Skin of body (tissue), 3 donors: ENCODE measurements at places on chromosomes 4 and X. TPM values are rescaled to one million over a fixed set of nuclear protein-coding genes. Genes with fewer than 3 reads are reported as not detected.

DNA sequence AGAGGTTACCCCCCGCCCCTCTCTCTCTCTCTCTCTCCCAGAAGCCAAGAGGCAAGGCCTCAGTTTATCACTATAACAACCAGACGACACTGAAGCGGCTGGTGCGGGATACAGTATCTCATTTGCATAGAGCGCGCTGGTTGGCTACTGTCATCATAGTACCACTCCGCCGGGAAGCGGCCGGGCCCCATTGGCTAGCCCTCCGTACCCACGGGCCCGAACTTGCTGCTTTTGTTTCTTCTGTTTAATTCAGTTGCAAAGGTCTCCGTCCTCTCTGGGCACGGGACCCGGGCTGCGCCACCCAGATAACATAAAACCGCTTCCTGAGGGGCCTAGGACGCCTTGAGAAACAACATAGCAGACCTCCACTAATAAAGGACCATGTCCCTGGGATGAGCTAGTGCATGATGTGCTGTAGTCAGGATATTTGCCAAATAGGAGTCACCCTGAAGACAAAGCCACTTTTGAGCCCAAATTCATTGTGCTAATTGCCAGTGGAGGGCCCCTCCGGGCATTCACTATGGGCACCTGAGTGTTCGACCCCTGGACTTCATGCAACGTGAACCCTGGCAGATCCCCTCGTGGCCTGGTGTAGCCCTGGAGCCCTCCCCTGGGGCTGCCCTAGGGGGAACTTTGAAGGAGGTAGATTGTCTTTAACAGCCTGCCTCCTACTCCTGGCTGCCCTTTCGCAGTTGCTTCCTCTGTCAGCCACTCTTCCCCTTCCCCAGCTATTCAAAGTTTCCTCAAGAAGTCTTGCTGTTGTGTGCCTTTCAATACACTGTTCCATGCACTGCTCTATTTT, at the start of gene PCYT1B:
TSS of gene PCYT1B (minus strand) at position 91 of the 802 bp plus-strand sequence. CDS start 242 bp downstream, outside the sequence.
- peak; percentile 71 for DNase-seq

- DNase-seq: no peak
Observed at GRCh38 chr4:2368746-2369437, 49.6 kb downstream of the ZFYVE28 start.

DNA sequence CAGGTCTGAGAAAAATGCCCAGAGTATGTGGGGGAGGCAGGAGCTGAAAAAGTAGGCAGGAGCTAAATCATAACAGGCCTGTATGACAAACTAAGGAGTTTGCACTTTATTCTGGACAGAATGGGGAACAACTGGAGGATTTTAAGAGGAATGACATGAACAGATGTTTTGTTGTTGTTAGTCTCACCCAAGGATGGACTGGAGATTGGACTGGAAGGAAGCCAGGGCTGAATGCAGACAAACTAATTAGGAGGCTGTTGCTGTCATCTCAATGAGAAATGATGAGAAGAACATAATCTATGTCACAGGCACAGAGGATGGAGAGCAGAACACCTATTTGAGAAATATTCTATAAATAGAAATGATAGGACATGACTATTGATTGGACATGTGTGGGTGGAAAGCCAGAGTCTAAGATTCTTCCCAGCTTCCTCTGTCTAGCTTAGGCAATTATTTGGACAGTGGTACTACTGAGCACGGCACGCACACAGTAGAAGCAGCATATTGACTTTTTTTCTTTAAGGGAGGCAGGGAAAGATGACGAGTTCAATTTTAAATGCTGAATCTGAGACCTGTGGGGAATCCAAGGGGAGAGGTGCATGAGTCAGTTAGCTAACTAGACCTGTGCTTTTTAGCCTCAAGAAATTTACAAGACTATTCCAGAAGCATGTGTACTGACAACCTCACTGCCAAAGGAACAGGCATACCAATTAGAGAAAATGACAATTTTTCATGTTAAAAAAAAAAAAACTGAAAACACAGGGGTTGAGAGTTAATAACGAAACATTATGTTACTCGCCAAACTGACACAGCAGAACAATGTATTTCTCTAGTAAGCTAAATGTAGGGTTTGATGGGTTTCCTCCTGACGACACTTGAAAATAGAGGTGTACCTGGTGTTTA, 963 bp upstream of the USO1 start:
- DNase-seq: peak; percentile 63

DNA sequence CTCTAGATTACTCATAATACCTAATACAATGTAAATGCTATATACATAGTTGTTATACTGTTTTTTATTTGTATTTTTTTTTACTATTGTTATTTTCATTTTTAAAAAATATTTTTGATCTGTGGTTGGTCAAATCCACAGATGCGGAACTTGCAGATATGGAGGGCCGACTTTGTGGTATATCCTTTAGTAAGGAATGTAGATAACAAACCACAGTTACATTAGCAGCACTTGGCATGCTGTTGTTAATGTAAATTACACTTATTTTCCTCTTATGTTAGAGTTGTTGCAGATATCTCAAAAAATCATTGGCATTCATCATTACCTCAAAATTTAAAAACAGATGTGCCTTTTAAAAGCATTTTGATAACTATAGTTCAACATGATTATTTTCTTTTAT, 151.0 kb downstream of the TMEM164 start:
- DNase-seq: no peak

- DNase-seq: no peak
Observed at GRCh38 chr4:93870876-93871458, 42.4 kb downstream of the ATOH1 start.

Gene KCTD8
- not detected for total RNA-seq

GRCh38 chr4:72842323-72842722, 227.2 kb downstream of the COX18 start:
- no peak for DNase-seq

GRCh38 chr4:123530357-123530756, 133.8 kb downstream of the SPRY1 start:
- DNase-seq: no peak

DNA sequence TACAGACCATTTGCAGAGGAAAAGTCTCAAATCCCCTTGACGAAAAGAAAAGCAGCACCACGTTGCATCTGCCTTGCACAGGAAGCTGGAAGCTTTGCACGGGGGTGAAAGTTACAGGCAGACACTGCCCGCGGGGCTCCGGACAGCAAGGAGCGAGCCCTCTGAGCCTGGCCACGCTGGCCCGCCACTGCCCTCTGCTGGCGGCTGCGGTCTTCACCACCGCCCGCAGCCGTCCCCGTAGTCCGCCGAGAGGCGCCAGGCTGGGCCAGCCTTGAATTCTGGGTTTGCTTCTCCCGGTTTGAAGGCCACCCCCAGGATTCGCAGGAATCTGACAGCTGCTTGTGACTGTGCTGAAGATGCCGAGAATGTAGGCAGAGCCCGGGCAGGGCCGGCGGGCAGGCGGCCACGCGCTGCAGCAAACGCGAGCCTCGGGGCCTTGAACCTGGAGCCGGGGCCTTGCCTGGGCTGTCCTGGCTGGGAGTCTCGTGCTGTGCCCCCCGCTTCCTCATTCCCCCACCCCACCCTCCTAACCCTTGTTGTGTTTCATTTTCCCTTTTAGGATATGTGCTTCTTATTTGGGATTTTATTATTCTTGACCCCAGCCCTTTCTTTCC, 49.2 kb downstream of the ENPP6 start:
- DNase-seq: peak; percentile 20

GRCh38 chrX:52424656-52425055, 55.8 kb downstream of the XAGE2 start:
- DNase-seq: no peak

Gene SASH3
- 3.0 TPM for total RNA-seq

- DNase-seq: peak; percentile 53
Observed at GRCh38 chr4:168560184-168561180, 63.6 kb downstream of the PALLD start.

Gene CDKL5
- 8.1 TPM for total RNA-seq

- no peak for DNase-seq
Observed at GRCh38 chrX:9132036-9132638, 98.2 kb upstream of the FAM9B start.

GRCh38 chr4:82044141-82044993, 329.4 kb downstream of the HNRNPD start:
- DNase-seq: no peak

DNA sequence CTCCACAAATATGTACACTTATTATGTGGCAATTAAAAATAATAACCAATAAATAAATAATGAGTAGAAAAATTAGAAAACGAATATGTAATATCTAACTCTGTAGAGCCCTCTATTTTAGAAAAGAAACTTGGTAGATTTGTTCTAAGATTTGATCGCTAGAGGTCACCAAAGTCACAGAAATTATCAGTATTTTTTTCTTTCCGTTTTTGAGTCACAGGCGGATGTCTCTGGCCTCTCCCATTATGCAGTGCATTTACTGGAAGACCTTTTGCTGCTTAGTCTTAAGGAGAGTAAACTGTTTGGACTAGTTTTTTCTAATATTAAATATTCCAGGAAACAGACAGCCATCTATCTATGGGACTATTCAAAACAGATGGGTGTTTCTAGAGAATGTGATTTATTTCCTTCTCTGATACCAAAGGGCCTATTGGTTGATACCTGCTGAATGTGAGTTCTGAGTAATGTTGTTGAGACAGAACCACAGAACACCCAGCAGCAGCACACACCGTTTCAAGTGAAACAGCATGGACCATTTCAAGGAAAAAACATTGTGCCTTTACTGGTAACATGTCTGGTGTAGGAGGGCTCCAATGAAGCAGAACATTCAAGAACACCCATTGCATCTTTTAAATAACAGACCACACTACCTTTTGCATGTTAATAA, 34.0 kb upstream of the GYPA start:
- DNase-seq: peak; percentile 42

GRCh38 chr4:3041192-3042142, 32.9 kb downstream of the HTT-AS start:
- no peak for DNase-seq

Gene CT45A5
- total RNA-seq: not detected

Gene DHX15
- 187 TPM for total RNA-seq

Gene HMX1
- total RNA-seq: 0.20 TPM

DNA sequence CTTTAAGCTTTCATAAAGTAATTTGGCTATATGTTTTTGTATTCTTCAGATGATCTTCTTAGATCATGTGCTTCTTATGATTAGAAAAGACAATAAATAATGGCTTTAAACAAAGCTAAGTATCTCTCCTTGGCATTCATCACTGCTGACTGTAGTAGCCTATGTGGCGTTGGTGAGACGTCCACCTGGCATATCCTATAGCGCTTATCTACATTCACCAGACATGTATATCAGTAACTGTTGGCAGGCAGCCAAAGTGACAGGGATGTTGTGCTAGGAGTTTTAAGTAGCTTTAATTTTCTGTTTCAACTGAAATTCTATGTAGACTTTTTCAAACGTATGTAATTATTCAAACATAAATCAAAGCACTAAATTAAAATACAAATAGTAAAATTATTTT, 276.4 kb downstream of the IL15 start:
- no peak for DNase-seq

DNA sequence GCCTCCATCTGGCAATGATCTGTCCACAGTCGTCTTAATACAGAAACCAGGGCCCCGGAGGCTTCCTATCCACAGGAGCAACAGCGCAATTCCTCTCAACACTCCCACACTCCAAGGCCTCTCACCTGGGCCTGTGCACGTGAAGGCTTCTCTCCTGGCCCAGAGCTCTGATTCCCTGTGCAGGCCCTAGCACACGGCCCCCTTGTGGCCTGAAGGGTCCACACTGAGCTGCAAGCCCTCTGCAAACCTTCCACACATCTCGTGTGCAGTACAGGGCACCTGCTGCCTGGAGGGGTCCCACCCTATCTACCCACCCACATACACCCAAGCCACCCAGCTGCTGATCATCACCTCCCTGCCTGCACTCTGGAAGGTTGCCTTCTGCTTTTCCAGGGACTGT, 150.1 kb upstream of the NUDT10 start:
- DNase-seq: no peak

DNA sequence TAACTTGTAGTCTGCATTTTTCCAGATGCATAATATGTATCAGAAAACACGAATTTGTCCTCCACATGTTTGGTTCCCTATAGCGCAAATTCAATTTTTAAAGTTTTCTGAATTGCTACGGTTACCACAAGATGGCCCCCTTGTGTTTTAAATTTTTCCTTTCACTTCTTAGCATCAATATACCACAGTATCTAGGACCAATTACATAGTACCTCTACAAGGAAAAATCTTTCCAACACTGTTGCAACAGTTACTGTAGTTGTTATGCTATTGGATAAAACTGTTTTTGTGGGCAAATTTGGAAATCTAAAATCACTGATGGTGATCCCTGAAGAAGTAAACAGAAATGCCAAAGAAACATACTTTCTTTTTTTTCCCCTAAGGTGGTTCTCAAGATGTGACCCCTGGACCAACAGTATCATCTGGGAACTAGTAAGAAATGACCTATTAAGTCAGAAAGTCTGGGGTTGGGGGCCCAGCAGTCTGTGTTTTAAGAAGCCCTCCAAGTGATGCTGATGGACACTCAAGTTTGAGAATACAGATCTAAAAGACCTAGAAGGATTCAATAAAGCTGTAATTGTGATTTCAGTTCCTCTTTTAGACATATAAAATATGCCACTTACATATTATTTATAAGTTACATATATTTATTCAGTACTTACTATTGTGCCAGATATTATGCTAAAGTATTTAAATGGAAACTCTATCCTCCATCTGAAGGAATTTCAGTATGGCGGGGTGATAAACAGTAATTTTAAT, 3.1 kb downstream of the ZGRF1 start:
- DNase-seq: no peak

Gene IL2
- not detected for total RNA-seq

Gene CFI
- 10.1 TPM for total RNA-seq

GRCh38 chrX:1153940-1154339, 58.5 kb downstream of the CRLF2 start:
- DNase-seq: no peak

GRCh38 chr4:832108-832507, 6.2 kb upstream of the CPLX1 start:
- DNase-seq: no peak
